ENCODE measurements at places on chromosomes 12 and 14.
A peak's percentile ranks its signal among the peaks of the same experiment; 100 is the strongest.

- DNase-seq: no peak
These were observed 160.5 kb upstream of the TRHDE start for GRCh38 chr12:72111706-72112105.

DNA sequence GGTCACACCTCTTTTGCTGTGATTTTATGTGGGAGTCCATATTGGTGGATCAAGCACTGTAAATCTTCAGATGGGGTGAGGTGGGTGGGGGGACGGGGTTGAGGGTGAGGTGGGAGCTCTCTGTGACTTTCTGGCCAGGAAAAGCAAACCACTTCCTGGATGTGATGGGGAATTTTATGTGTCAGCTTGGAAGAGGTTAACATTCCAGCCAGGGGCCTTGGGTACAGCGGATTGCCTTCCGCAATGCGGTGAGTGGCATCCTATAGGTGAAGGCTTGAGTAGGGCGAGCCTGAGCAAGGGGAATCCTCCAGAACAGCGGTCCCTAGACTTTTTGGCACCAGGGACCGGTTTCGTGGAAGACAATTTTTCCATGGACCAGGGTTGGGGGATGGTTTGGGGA lies 36.2 kb downstream of the DLK1 start:
- no peak for DNase-seq

- no peak for DNase-seq
These were observed 38.5 kb upstream of the RIN3 start for GRCh38 chr14:92475037-92475436.

GRCh38 chr14:101991352-101991751 lies 27.0 kb downstream of the DYNC1H1 start:
- no peak for DNase-seq

DNA sequence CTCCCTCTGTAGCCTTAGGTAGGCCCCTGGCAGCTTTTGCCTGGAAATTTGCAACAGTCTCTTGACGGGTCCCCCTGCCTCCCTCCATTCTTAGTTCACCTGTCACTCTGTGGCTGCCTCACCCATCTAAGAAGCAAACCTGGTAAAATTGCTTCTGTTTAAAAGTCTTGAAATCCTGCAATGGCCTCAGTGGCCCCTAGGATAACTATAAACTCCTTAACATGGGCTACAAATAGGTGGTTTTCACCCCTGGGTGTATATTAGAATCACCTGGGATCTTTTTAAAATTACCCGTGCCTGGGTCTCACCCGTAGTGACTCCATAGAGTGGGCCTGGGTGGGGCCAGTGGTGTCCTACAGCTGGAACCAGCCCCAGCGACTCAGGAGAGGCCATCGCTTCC lies 332.7 kb downstream of the CACNA1C start:
- no peak for DNase-seq

DNA sequence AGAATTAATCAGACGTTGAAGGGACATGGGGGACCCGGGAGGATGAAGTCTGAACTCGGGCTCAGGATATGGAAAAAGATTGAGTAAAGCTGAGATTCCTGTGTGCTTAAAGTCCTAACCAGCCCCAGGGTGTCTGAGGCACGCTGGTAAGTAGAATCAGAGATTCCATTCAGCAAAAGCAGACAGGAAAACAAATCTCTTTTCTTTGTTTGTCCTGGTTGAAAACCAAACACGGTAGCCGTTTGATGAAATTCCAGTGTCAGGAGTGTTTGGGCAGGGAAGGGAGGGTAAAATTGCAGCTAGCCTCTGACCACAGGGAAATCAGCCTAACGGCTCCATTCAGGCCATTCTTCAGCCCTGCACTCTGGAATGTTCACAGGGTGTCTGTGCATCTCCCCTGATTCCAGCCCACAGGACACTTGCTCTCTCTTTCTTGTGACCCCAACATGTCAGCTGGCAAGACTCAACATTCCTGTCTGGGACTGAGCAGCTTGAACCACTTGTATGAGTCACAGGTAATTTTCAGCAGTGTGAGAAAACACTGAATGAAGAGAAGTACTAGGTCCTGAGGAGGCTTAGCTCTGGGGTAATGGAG lies 31.0 kb downstream of the NINJ2 start:
- peak; percentile 83 for DNase-seq

GRCh38 chr12:132248453-132249167 lies 80.8 kb downstream of the GALNT9 start:
- peak; percentile 11 for DNase-seq

DNA sequence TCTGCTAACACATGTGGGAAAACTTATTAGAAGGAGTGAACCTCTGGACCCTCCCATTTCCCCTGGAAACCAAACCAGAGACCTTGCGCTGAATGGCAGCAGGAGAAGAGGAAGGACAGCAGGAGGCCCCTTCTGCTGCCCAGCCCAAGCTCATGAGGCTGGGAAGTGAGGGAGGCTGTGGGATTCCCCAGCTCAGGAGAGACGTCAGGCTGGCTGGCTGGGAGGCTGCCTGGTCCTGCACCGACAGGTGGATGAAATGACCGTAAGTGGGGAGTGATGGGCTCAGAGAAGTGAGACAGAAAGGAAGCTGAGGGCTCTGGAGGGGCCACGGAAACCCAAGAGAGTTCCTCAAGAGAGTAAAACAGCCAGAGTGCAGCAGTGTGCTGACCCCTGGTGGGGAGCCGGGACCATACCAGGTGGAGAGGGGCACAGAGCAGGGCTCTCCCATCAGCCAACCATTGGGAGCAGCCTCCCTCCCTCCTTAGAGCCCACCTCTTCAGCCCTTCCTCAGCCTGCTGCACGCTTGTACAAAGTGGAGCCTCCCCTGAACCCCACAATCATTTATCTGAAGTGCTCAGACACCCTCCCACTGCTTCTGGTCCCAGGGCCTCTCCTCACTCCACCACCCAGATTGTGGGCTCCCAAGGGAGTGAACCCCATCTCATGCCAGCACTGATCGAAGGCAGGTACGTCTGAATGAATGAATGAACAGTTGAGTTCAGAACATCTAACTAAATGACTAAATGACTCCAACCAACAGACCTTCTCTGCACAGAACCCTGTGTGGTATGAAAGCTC lies 14.0 kb downstream of the TAMALIN start:
- no peak for DNase-seq

DNA sequence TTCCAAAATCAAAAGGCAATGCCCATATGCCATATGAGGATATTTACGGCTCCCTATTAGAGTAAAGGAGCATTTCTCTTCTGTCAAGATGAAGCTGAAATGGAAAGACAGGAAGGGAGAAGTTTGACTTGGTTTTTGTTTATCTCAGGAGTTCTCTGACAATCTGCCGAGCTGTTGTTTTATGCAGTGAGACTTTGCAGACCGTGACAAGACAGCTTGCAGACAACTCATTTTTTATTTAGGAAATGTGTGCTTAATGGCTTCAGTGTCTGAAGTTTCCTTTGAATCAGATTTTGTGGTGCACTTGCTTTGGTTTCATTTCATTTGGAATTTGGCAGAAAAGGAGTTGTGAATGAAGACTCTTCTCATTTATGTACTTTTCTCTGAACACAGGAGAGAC lies 145.4 kb downstream of the C12orf50 start:
- no peak for DNase-seq

DNA sequence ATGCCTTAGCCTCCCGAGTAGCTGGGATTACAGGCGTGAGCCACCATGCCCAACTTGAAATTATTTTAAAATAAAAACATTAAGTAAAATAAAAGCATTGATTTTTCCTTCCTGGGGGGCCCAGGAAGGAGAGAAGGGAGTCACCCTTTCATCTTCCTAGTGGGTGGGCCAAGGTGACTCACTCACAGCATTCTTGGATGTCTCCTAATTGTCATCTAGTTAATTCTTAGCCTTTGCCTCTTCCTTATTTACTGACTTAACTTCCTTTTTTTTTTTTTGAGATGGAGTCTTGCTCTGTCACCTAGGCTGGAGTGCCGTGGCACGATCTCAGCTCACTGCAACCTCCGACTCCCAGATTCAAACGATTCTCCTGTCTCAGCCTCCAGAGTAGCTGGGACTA lies 29.2 kb downstream of the TMEM120B start:
- no peak for DNase-seq

DNA sequence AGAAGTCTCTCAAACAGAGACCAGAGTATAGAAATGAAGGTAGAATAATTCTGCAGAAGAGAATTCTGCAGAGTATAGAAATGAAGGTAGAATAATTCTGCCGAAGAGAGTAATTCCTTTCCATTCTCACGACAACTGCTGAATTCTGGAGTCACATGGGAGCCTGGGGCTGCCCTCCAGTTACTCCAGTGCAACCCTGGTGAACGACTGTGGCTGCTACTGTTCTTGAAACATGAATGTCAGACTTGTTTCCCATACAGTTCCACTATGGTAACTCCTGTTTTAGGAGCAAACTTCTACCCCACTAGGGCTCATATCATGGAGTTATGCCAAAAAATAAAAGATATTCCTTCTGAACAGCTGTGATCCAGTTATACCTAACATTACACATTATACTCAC lies 164.4 kb downstream of the KICS2 start:
- DNase-seq: no peak

DNA sequence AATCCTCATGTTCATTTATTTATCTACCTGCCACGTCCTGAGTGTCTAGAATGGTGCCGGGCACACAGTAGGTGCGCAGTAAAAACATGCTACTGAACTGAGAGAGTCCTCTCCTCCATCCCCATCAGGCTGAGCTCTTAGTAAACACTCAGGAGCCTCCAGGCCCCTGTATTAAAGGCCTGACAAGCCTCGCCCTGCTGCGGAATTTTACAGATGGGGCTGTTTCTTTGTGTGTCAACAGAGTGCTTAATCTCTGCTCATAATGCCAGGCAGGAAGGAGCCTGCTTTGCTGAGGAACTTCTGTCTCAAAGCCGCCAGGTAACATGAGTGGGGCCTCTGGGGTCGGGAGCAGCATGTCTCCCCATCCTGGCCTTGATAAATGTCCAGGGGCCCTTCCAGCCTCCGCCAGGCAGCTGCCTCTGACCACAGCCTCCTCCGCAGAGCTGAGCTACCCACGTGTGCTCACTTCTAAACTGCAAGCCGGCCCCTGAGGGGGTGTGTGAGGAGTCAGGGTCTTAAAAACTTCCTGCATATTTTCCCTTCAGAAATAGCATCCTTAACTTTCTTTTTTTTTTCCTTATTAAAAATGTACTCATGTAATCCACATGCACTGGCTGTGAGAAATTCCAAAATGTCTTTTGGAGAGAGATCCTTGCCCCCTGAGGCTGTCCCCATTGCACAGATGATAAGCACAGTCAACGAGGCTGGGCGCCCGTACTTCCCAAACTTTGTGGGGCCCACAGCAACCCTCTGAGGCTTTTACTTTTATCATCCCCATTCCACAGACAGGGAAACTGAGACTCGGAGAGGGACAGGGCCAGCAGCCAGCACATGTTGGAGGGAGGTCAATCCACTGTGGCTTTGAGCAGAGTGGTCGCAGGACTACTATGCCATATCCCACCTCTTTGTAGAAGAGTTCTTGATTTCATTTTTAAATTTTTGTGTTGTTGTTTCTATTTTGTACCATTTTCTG lies 116.0 kb upstream of the NCOR2 start:
- DNase-seq: no peak

DNA sequence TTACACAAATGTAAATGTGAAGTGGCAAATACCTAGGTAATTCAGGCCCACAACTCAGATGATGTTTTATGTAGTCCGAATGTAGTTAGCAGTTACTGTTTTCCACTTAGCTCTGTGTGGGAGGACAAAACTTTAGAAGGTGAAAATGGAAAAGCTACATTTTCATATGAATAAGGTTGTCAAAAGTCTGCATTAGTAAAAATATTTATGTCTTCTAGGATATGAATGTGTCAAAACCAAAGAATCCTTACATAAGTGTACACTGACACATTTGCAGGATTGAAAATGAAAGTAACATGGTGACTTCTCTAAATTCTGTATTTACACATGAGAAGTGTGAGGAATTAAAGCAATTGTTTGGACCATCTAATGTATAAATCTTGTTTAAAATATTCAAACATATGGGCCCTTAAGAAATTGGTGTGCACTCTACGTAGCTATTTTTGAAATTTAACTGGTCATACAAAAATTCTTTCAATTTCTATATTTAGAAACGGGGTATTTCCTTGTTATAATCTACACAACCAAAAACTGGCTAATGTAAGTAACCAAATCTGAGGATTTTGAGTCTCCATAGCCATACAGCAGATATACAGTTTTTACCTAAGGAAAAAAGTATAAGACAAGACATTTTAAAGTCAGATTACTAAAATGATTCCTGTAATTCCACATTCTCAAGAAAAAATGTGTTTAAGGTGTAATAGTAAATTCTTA lies 5.4 kb downstream of the CDKN1B start:
- DNase-seq: no peak

DNA sequence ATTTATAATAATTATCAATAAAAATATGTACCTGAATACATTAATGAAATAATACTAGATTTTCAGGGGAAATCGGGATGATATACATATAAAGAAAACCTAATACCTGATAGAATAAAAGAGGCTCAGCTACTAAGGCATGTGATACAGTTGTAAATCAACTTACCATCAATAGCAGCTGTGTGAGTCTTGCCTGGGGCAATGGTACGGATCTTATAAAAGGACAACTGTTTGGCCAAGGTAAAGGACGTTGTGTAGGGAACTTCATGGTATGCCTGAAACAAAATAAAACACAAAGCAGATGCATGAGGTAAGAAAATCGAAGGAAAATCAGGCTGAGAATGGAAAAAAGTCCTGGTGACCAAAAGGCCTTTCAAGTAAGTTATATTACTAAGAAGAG lies 25.4 kb downstream of the NEK9 start:
- DNase-seq: no peak

DNA sequence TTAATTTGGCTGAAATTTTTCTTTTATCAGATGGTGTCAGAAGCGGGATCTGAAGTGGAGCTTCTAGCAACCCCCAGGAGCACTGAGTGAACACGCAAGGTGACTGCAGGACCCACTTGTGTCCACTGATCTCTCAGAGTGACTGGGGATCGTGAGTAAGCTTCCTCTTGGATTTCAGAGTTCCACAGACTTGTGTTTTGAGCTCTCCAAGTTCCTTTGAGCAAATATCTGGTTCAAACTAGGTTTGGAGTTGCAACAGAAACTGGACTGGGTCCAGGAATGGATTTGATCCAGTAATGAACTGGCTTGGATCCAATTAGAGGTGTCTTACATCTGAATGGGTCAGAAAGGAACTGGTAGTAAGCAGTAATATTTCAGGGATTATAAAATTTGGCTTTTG lies 24.7 kb upstream of the B4GALNT1 start:
- no peak for DNase-seq

DNA sequence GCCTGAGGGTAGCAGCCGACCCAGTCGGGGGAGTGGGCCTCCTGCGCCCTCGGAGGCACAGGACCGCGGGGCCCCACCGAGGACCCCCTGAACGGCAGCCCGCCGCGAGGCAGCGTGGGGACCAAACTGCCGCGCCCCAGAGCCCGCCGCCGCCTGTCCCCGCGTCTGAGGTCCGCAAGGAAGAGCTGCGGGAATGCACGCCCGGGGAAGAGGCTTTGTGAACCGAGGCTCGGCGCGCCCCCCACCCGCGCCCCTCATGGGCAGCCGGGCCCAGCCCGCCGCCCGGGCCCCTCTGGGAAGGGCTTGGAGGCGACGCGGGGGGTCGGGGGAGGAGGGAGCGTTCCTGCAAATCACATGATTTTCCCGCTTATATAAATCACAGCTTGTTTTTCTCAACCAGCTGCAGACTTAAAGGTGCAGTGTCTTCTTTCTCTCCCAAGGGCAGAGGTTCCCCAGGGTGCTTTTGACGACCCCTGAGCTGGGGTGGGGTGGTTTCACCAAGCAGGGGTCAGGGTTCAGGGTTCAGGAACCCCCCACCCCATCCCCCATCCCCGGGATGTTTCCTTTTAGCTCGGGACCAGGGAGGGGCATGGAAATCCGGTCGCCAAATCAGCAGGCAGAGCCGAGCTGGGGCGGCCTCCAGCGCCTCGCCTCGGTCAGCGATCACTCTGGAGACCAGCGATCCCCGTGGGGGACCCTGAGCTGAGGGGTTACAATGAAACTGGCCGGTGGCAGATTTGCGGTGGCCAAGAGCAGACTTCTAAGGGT lies 44.7 kb upstream of the ATP23 start:
- no peak for DNase-seq

GRCh38 chr12:25052196-25052913 lies 103.5 kb upstream of the BCAT1 start:
- no peak for DNase-seq

All from skeletal muscle cell (primary cell).